ENCODE measurements at places on chromosomes 12 and 14.

- no peak for DNase-seq
These were observed 88.2 kb upstream of the PTGDR start for GRCh38 chr14:52179141-52179790.

DNA sequence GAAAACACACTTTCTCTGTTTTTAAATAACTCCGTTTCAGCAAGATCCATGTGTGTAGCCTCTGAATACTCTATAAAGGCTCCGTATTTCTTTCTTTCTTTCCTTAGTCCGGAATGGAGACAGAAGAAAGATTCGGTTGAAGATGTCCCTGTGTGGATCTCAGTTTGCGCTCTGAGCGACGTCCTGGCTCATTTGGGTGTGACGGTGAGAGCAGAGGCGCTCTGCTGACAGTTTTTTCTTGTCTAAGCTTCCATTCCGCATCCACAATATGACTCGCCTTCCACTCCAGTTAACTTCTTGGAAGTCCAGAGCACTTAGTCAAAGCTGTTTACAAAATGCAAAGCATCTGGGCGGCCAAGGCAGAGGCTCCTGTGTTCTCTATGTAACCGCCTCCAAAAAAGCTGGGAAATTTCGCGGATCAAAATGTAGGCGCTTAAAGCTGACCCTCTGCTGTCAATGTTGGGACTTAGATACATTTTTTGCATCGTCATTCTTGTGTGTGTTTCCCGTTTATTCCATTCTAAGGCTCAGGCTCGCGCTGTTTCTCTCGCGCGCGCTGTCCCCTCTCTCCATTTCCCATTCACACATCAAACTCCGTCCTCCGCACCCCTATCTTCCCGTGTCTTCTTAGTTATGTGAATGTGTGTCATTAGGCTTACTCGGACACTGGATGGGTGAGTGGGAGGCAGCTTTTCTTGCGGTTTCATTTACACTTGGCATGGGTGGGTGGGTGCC is 880 bp upstream of the FLRT2 start:
- peak; percentile 69 for DNase-seq

GRCh38 chr14:105737504-105738246 is 211.3 kb downstream of the TMEM121 start:
- no peak for DNase-seq

- no peak for DNase-seq
These were observed 68.8 kb downstream of the DRAM1 start for GRCh38 chr12:101946233-101946611.

- DNase-seq: peak; percentile 65
These were observed at the start of gene NEK9 for GRCh38 chr14:75126679-75127473. Gene NEK9, minus strand, starts transcription at chr14:75127048. Its CDS starts 127 bp downstream, at chr14:75126921.

DNA sequence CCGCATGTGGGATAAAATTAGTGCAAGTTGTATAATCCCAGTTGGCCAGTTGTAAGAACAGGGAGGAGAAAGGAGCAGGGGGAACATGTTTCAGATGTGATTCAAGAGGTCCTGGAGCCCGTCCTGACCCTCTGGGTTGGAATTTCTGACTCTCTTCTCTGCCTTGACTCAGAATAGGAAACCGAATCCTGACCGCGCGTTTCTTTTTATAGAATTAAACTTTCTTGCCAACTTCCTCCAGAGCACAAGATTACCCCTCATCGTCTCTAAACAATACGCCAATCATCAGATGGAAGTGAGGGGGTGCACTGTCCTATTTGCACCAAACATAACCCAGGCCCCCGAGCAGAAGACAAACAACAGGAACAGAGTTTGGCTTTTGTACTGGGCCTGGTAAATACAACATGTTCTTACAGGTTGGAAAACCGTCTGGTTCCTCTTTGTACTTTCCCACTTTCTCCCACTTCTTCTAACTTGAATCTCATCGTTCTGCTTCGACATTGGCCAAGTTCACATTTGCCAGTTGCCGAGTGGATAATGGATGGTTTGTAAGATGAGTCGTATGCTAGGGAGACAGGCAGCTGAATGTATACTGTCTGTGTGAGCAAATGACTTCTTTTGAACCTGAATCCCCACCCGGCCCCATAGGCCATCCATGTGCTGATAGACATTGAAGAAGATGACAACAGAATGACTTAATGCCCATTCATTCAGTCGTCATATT is 42.6 kb upstream of the MED13L start:
- DNase-seq: peak; percentile 93

GRCh38 chr14:86501611-86502010 is 971.7 kb downstream of the FLRT2 start:
- no peak for DNase-seq

DNA sequence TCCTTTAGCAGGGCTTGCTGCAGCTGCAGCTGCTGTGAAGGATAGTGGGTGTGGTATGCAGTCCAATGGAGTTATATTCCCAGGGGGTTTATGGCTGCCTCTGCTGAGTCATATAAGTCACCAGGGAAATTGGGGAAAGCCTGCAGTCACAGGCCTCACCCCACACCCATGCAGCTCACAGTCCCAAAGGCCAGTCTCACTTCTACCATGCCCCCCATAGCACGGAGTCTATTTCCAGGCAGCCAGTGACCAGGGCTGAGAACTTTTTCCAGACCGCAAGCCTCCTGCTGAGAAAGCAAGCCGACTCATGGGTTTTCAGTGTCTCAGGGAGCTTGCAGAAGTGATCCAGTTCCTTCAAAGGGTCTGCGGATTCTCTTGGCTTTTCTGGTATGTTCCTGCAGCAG is 322.4 kb upstream of the CLEC14A start:
- DNase-seq: no peak

DNA sequence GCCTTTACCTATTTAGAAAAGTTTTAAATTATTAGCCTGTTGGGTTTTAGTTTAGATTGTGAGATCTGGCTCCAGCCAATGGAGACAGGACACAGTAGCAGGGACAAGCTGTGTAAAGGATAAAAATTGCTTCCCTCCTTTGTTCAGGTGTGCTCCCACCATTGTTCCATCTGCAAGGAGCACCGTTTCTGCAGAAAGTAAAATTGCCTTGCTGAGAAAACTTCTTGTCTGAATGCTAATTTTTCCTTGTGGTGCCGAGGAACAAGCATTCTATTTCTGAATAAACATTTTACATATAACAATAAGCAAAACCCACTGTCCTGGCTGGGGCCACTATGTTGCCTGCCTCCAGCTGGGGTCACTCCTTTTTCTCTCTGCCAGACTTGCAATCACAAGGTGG is 72.7 kb upstream of the ZFP36L1 start:
- DNase-seq: no peak

- DNase-seq: peak; percentile 59
These were observed 1.8 kb upstream of the RCOR1 start for GRCh38 chr14:102590667-102591099.

GRCh38 chr12:12845794-12846243 is 32.7 kb downstream of the DDX47 start:
- DNase-seq: no peak

DNA sequence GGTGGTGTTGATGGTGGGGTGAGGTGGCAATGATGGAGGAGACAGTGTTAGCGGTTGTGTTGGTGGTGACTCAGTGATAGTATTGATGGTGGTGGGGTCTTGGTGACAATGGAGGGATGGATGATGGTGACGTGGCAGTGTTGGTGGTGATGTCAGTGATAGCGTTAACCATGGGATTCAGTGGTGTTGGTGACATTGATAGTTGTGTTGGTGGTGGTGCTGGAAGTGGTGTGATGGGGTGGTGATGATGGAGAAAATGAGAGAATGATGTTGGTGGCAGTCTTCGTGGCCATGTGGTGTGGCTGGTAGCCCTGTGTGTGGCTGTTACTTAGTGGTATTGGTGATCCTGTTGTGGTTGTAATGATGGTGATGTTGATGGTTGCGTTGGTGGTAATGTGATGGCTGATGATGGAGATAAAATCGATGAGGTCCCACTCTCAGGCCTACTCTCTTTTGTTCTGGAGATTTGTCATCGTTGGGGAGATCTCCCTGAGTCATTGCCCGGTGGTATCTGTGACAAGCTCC is 2.6 kb downstream of the DTX1 start:
- DNase-seq: no peak

- DNase-seq: peak; percentile 38
These were observed at the start of gene SAV1 for GRCh38 chr14:50667996-50668825. Gene SAV1, minus strand, starts transcription at chr14:50668306. Its CDS starts 339 bp downstream, at chr14:50667967.
